Naive B cell (primary cell): ENCODE measurements at places on chromosomes 11 and 22.

DNA sequence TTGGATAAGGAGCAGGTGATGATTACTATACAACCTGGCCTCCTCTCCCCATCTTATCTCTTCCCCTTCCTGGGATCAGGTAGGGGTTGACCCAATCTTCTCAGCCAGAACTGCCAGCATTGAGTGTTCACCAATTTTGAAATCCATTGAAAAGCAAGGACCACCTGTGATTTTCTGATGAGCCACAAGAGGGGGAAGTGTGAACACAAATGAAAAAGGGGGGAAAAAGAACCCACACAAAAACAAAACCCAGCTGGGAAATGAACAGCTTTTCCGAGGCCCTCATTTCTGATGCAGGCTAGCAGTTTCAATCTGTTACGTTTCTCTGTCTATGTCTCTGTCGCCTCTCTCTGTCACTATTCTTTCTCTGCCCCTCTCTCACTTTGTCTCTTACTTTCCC, 161.9 kb downstream of the INSC start:
- DNase-seq: no peak

- peak; percentile 9 for DNase-seq
Observed at GRCh38 chr11:76918941-76919386, 58.2 kb downstream of the ACER3 start.

DNA sequence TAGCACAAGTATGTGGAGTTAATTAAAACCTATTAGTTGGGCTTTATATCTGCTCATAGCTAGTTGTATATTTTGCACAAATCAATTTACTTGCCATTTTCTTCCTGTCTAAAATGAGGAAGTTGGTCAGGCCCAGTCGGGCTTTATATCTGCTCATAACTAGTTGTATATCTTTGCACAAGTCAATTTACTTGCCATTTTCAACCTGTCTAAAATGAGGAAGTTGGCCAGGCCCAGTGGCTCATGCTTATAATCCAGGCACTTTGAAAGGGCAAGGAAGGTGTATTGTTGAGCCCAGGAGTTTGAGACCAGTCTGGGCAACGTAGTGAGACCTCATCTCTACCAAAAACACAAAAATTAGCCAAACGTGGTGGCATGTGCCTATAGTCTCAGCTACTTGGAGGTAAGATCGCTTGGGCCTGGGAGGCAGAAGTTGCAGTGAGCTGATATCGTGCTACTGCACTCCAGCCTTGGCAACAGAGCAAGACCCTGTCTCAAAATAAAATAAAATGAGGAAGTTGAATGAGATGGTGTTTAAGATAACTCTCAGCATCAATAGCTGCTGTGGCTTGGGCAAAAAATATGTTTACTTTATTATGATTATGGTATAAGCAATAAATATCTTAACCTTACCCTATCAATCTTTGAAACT, 1558.6 kb upstream of the RAG2 start:
- peak; percentile 8 for DNase-seq

GRCh38 chr11:19208959-19209546, 7.3 kb upstream of the CSRP3 start:
- no peak for DNase-seq

GRCh38 chr11:75352588-75353206, 1.2 kb upstream of the ARRB1 start:
- no peak for DNase-seq

DNA sequence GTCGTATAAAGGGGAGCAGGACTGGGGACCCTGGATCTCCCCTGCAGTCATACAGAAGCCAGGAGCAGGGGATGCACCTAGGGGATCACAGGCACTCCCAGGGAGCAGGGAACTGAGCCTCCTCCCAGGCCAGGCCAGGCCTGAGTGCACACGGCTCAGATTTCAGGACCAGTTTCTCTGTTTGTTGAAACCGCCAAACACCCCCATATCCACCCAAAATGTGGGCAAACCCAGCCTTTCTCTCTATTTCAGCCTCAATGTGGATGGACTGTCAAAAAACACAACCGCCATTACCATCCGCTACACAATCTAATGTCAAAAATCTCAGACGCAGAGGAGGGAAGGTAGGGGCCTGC, 17.5 kb downstream of the MN1 start:
- no peak for DNase-seq
